DMS79 treated with DMSO at 0.1 percent for 48 hours (cell line): ENCODE measurements at places on chromosomes 3 and 15.
A peak's percentile ranks its signal among the peaks of the same experiment; 100 is the strongest.

GRCh38 chr3:8371085-8371551 lies 130.5 kb upstream of the LMCD1 start:
- DNase-seq: no peak

- no peak for DNase-seq
Measured at GRCh38 chr3:83948771-83949170, 1010.0 kb upstream of the CADM2 start.

DNA sequence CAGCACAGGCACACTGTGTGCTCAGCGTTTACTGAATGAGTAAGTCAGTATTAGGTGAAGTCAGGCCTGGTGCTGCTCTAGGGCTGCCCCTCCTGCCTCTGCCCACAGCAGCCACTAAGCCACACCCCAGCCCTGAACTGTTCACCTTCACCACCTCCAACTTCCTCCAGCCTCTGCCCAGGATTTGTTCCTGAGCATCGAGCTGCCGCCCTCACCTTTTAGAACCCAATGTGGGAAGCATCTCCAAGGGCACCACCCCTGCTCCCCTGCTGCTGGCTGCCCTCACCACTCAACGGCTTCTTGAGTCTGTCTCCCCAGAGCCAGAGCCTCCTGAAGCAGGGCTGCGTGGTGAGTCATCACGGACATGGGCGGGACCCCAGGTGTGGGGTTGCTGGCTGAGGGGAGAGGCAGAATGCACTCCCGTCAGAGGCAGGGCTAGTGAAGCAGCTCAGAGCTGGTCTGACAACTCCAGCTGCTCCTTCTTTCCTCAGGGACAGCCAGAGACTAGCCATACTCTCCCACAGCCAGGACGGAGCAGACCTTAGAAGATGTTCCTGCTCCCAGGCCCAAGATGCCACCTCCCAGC lies 5.8 kb downstream of the HYAL2 start:
- DNase-seq: peak; percentile 51

DNA sequence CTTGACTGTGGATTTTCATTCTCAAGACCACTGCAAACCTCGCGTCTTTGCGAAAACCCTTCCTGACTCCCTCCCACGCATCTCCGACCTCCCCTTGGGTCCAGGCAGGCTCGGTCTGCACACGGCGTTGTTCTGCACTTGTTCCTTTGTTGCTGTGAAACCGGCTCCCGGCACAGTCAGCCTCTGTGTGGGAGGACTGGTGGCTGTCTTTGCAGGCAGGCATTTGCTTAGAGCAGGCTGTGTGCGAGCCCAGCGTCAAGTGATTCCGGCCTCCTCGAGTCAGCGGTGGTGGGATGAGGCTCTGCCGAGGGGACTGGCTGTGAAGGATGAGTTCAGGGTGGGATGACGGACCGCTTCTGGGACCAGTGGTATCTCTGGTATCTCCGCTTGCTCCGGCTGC lies 102.6 kb upstream of the ROPN1 start:
- no peak for DNase-seq

GRCh38 chr3:42036483-42036823 lies 54.7 kb upstream of the TRAK1 start:
- peak; percentile 11 for DNase-seq

DNA sequence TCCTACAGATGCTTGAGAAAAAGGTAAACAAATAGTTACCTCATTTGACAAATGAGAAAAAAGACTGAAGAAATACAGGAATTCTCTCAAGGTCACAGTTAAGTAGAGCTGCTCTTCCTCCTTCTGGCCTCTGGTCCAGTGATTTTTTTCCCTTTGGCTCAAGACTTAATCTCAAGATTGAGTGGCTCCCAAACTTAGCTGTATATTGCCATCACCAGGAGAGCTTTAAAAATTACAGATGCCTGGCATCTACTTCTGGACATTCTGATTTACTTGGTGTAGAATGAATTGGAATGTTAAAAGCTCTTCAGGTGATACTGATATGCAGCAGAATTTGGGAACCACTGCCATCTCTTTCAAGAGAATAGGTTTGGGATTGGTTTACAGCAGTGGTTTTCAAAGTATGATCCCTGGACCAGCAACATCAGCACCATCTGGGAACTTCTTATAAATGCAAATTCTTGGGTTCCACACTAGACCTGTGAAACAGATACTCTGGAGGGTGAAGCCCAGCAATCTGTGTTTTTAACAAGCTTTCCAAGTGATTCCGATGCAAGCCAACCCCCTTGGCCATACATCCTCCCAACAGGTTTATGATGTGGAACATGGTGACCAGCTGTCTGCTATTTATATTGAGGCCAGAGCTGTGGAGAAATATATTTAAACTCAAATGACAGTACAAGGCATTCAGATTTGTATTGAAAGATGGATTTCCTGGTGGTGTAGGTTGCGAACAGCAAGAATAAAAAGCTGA lies 333.0 kb upstream of the RARB start:
- peak; percentile 30 for DNase-seq

GRCh38 chr3:13588221-13588701 lies 39.3 kb downstream of the FBLN2 start:
- DNase-seq: no peak
